ENCODE measurements at places on chromosomes 16 and 17.

GRCh38 chr16:89581045-89581695 lies 5.6 kb downstream of the CPNE7 start:
- peak; percentile 88 for DNase-seq

GRCh38 chr17:1126801-1127550 lies 52.8 kb downstream of the ABR start:
- DNase-seq = no peak

DNA sequence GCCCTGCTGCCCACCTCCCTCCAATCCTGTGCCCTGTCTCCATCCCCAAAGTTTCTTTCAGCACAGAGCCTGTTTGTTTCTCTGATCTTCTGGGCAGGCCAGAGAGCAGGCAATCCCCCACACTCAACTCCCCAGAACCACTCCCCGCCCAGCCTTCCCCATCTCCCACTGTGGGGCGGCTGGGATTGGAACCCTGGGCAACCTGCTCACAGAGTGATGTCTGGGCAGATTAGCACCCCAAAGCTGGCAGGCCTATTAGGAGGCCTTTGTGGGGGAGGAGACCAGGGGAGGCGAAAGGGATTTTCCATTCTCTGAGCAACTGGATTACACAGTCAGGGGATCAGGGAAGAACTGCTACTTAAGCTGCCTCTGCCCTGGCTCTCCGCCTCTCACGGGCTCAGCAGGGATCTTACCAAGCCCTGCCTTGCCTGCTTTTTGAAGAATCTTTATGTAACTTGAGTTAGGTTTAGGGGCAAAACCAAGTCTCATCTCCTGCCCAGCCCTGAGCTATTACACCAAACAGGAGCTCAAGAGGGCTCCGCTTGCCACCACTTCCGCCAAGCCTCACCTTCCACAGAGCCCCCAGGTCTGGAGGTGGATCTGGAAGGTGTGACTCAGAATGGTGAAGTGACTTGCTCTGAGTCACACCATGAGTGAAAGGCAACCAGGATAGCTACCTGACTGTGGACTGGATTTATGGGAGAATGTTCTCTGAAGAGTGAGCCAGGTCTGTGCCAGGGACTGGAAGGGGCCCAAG lies 16.0 kb upstream of the LHX1 start:
- peak; percentile 96 for DNase-seq

DNA sequence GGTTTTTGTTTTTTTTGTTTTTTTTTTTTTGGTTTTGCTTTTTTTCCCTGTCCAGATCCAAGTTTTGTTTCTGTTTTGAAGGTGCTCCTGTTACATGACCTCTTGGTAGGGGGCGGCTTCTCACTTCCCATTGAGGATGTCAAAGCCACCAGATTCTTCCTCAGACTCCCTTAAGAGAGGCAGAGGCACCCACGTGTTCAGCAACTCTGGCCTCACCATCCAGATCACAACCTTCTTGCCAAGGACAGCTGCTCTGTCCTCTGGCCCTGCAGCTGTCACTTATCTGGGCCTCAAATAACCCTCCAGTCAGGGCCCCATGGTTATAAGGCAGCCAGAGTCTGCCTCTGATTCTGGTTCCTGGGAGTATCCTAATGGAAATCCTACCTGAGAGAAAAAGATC lies 208.5 kb downstream of the STX8 start:
- DNase-seq = no peak

DNA sequence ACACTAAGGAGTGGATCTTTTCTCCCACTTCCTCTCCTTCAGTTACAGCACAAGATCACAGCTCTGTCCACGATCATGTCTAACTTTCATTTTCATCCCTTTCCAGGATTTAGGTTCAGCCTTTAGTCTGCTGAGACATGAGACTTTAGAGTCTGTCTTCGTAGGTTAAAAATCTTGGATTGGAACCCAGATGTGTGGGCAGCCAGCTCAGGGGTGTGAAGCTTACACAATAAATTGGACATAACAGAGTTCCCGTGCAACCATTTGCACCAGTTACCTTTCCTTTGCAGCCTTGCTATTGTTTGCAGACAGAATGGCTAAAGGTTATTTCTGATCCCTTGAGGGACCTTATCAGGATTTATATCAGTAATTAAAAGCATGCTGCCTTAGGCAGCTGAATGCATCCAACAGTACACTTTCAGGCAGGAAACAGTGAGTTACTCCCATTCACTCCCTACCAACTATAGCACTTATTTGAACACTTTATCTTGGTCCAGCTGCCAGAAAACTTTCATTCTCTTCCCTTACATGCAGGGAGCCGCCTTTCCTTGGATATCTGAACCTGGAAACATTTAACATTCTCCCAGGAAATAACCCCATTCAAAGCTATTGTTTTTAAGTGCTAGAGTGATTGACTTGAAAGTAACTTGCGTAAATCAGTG lies 87.3 kb downstream of the TMEM100 start:
- DNase-seq = no peak

DNA sequence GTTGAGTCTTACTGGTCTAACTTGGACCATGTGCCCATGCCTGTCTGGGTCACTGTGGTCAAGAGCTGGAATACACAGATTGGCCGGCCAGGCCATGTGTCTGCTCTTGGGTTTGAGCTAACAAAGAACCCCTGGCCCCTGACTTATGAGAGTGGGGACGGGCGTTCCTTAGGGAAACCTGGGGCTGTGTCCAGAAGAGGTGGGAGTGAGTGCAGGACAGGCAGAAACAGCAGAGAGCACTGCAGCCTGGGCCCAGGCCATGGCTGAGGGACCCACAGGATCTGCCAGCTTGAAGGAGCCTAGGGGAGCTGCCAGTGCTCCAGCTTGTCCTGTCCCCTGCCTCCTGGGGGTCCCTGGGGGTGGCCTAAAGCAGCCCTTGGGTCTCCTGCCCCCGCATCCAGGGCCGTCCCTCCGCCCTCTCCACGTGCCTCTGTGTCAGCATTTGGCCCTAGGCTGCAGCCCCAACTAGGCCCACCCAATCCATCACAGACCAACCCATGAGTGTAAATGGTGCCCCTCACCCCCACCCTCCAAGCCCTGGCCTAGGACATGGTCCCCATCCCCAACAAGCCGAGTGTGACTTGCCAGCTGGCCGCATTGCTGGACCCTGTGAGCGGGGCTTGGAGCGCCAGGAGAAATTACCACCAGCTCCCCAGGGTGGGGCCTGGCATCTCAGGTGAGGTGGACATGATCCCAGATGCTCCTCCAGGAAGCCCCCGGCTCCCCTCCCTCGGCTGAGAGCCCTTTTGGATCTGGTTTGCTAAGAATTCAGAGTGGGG lies 12.5 kb upstream of the DRC7 start:
- DNase-seq = no peak

- no peak for DNase-seq
These were observed 57.9 kb downstream of the ANKFY1 start for GRCh38 chr17:4205917-4206316.

- peak; percentile 97 for DNase-seq
These were observed at the start of gene ATP6V0D1 for GRCh38 chr16:67480833-67481560. Gene ATP6V0D1, minus strand, starts transcription at chr16:67481157. Its CDS starts 71 bp downstream, at chr16:67481086.

- no peak for DNase-seq
These were observed 12.1 kb upstream of the HS3ST6 start for GRCh38 chr16:1930338-1930720.

DNA sequence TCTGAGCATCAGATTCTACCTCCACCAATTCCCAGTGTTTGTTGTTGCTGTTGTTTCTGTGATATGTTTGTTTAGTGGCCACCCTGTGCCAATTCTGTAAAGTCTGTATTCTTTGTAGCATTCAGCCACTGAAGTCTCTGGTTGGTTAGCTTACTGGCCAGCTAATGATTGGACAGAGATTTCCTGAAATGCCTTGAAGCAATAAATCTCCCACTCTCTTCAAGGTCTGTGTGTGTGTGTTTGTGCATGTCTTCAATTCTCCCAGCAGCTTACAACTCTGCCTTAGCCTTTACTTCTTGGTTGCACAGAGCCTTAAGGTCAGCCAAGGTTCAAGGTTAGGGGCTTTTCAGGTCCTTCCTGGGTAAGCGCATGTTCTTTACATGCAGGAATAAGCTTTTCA lies 38.2 kb downstream of the PRPSAP2 start:
- no peak for DNase-seq

All from Caki2 (cell line).